Hepatic stellate cell (primary cell): ENCODE measurements at places on chromosomes 16 and 17.

GRCh38 chr17:80491478-80492342 lies 15.3 kb upstream of the NPTX1 start:
- no peak for DNase-seq

DNA sequence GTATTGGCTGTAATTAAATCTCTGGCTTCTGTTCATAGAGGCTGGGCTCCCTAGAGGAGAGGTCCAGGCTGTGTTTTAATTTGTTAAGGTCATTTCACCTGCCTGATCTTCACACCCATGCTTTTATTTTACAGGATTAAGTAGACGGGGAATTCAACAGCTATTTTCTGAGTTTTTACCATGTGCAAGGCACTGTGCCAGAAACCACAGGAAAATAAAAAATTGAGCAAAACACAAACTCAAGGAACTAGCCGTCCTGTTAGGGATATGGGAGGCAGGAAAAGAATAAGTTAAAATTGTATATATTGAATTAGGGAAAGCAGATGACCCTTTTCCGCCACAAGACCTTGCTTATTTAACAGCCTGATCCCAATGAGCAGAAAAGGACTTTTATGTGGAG lies 29.1 kb downstream of the HS3ST3A1 start:
- DNase-seq, result no peak

- no peak for DNase-seq
Observed at GRCh38 chr16:88957887-88958577, 19.0 kb downstream of the CBFA2T3 start.

GRCh38 chr17:47831934-47832327 lies 461 bp downstream of the LRRC46 start:
- DNase-seq, result no peak

DNA sequence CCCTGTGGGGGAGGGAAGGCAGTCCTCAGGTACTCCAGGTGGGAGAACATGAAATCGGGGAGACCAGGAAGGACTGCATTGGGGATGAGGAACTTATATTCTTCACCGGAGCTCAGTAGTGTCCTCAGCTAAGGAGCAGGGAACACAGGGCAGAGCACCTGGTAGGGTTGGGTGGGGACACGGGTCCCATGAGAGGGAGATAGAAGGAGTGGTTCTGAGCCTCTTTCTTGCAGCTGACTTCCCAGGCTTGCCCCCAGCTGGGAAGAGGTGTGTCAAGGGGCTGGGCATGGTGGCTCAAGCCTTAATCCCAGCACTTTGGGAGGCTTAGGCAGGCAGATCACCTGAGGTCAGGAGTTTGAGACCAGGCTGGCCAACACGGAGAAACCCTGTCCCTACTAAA lies 2.1 kb downstream of the FHOD1 start:
- DNase-seq, result no peak

DNA sequence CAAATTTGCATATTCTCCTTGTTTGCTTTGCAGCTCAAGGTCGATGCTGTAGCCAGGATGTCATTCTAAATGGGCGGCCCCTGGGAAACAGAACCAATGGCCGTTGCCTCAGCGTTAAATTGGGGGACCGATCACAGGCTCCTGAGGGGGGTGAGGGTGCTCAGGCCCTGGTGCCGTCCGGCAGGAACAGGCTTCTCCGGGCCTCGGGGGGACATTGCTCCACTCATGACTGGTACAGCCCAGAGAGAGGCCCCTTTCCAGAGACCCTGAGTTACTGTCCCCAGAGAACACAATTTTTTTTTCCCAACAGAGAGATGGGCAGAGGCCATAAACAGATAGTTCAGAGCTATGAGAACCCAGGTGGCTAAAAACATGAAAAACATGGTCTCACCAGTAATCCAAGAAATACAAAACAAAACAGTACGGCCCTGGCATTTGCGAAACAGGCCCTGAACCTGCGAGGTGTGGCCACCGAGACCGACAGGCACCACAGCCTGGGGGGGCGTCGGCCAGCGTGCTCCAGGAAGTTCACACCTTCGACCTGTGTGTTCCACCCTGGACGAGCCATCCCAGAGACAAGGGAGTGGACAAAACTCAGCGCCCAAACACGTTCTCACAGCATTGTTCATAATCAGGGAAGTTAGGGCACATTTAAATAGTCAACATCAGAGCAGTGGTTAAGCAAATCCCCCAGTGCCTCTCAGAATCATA lies 82.8 kb downstream of the METRNL start:
- no peak for DNase-seq

- no peak for DNase-seq
Observed at GRCh38 chr17:27756467-27757371, 43.6 kb downstream of the NOS2 start.

DNA sequence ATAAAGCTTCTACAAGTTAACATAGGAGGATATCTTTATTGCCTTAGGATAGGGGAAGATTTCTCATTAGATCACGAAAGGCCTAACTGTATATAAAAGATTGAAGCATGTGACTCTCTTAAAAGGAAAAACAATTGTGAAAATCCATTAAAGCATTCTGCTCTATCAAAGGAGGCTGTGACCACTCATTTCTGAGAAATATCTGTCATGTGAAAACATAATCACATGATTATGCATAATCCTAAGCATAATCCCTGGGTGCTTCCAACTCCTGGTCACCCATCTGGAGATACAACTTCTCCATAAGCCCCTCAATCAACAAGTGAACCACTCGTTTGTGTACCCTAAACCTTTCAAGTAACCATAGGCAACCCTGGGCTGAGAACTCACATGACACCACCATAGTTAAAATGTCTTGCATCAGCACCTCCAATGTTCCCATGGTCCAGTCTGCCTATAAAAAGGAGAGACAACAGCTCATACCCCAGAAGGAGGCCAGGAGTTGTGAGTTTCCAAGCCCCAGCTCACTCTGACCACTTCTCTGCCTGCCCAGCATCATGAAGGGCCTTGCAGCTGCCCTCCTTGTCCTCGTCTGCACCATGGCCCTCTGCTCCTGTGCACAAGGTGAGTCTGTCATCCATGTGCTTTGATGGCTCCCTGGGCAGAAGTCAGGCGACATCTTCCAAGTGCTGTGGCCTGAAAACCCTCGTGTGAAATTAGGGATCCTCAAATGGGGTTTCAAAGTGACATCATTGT lies at the start of gene CCL18:
Gene CCL18 (plus strand): TSS at position 487 of the 756 bp plus-strand sequence. CDS start 71 bp downstream, at position 558.
- DNase-seq, result no peak

DNA sequence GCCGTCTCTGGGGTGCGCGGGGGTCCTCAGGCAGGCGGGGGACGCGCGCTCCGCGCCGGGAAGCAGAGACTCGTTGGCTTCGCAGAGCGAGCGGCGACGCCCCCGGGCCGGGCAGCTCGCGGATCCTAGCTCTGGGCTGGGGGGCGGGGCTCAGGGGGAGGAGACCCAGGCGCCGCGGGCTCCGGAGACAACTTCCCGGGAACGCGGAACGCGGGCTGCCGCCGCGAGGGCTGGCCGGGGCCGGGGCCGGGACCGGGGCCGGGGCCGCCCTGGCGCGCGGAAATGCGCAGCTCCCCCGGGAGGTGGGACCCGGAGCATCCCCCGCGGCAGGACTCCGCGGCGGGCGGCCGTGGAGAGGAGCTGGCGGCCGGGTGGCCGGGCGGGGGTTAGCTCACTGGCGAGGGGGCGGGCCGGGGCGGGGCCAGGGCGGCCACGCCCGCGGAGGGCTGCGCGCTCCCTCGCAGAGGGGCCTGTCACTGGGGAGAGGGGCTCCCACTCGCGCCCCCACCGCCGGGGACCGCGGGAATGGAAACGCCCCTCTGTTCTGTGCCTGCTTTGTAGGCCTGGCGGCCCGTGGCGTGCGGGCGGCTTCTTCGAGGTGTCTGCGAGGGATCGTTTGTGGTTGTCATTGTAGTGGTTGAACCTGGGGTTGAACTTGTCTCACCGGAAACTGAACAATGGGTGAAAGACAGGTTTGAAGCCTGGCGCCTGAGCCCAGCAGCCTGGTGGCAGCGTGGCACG lies at the start of gene GAS7:
Gene GAS7 (minus strand): TSS at position 98 of the 741 bp plus-strand sequence.
- DNase-seq, result no peak

GRCh38 chr16:82432261-82432660 lies 194.5 kb upstream of the CDH13 start:
- DNase-seq, result no peak

DNA sequence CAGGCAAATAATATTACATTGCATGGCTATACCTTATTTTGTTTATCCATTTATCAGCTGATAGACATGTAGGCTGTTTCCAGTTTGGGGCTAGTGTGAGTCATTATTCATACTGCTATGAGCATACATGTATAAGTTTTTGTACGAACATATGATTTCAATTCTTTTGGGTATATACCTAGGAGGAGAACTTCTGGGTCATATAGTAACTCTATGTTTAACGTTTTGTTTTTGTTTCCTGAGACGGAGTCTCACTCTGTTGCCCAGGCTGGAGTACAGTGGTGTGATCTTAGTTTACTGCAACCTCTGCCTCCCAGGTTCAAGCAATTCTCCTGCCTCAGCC lies 2.4 kb upstream of the ITGAL start:
- DNase-seq, result no peak

DNA sequence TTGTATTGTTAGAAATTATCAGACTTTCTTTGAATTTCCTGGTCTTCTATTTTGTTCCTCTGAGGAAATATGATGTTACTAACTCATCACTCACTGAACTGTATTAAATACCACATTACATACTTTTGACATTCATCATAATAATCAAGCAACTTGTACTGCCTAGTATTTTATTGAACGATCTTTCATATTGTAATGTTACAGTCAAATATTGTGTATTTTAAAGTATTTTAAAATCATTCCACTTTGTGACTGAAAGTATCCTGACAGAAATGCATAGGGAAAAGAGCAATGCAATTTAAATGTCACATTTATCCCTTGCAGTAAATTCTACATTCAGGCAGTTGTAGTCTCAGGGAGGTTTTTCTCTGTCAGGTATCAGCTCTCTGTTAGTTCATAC lies 1557.4 kb downstream of the CDH8 start:
- no peak for DNase-seq

DNA sequence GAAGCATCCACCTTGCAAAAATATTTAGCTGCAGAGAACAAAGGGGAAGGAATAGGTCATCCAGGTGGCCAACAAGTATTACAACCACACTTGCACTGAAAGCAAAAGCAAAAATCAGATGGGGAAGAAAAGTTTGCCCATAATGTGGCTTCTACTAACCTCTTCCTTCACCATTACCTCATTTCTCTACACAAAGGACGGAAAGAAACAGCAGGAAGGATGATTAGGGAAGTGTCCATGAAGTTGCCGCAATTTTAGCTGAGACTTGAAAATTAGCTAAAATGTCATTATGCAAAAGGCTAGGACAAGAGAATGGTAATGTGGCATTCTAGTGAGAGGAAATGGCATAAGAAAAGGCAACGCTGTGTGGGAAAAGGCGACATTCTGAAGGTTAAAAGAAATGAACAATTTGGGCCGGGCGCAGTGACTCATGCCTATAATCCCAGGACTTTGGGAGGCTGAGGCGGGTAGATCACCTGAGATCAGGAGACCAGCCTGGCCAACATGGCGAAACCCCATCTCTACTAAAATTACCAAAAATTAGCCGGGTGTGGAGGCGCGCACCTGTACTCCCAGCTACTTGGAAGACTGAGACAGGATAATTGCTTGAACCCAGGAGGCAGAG lies 13.7 kb downstream of the KANSL1 start:
- no peak for DNase-seq

DNA sequence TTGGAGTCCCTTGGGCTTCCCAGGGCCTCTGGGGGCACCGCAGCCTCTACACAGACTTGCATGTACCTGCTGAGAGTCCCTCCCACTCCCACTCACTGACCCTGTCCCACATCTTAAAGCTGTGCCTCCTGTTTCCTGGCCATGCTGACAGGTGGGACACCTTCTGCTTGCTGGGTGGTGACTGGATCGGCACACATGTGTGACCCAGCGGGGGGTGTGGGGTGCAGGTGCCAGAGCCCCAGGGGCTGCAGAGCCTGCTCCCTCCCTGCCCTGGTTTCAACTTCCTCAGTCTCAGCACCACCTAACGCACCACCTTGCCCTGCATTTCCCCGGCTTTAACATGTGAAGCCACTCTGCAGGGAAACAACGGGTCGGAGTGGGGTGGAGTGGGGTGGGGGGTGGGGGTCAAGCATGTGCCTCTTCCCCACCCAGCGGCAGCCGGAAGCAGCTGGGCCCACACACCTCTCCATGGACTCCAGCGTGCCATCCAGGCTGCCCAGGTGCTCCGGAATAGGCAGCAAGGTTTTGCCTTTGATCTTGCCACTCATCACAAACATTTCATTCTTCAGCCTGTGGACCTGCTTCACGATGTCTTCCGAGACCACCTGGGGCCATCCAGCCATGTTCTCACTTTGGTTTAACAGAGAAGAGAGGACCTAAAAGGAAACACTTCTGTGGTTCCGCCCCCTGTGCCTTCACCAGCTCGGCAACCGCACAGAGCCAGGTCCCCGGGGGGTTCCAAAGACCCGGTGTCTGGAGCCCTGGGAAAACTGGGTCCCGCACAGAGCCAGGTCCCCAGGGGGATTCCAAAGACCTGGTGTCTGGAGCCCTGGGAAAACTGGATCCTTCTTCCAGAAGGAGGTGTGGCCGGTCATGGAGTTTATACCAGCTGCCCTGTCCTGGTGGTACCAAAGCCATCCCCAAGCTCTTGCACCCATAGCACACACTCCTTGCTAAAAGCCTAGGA lies 4.7 kb downstream of the DNAH17 start:
- no peak for DNase-seq

DNA sequence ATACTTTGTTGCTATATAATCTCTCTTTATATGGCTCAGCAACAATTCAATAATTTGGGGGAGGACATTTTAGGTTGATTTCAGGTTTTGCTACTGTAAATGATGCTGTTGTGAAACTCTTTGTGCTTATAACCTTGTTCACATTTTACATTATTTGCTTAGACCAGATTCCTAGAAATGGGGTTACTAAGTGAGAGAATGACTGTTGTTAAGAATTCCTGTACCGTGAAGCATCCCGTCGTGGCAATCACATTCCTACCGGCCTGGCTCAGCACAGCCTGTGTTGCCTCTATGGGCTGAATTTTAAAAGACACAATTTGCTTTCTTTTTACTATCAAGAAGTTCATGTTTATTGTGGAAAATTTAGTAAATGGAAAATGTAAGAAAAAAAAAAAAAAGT lies 31.4 kb downstream of the B9D1 start:
- DNase-seq, result peak; percentile 92

DNA sequence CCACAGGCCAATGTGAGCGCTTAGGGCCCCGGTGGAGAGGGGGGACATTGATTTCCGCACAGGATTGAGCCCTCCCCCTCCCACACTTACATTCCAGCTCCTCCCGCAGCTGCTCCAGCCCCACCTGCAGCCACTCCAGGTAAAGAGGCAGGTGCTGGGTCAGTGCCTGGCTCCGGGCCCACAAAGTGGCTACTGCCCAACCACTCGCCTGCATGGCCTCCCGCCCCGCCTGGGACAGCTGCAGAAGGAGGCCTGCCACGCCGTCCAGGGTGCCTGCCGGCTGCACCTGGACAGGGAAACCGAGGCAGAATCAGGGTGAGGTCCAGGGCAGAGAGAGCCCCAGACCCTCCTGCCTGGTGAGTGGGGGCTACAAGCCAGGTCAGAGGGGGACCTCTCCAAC lies 46.3 kb downstream of the RMI2 start:
- DNase-seq, result no peak

DNA sequence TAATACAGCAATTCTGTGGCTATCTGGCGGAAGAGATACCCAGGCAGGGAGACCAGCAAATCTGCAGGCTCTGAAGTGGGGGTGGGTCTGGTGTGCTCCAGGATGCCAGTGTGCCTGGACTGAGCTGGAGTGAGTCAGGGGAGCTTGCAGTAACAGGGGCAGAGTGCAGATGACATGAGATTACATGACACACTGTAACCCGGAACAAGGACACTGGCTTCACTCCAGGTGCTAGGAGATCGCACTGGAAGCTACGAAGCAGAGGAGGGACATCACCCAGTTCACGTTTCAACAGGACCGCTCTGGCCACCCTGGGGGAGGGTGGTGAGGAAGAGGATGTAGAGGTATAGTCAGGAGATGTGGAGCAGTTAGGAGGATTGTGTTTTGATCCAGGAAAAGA lies 475.6 kb downstream of the CDH13 start:
- DNase-seq, result no peak

GRCh38 chr16:879461-879861 lies 78.9 kb upstream of the GNG13 start:
- no peak for DNase-seq
